H9 (cell line): ENCODE measurements at places on chromosomes 2 and 18.

DNA sequence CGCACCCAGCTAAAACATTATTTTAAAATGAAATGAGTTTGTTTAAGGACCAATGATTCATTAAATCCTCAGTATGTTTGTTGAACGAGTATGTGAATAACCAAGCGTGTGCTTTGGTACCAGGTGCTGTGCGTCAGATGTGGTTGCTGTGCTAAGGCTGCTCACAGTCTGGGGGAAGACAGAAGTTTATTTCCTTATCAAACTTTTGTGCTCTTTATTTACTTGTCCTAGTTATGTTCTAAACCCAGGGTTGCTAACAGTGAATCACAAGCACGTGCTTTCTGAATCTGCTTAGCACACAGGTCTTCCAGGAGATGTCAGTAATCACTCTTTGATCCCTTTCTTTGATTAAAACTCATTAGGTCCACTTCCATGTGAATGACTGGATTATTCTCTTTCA is 37.0 kb downstream of the RAPGEF4 start:
- no peak overlapping the region for H3K4me3 ChIP-seq
- H3K36me3 ChIP-seq: no peaks in the 10 kb centered on the region
- H3K4me1 ChIP-seq: no peaks in the 10 kb centered on the region
- H3K27ac ChIP-seq: no peak overlapping the region
- no peak for DNase-seq

GRCh38 chr2:162118166-162119031 is 33.6 kb downstream of the GCG start:
- H3K4me1 ChIP-seq: peaks cover 3% of the 10 kb centered on the region; the same call in 1 of the 2 replicates
- H3K27me3 ChIP-seq: no peaks in the 10 kb centered on the region
- DNase-seq: no peak
- no peak overlapping the region for H3K27ac ChIP-seq
- no peak overlapping the region for H3K4me3 ChIP-seq

GRCh38 chr2:68251187-68251854 is 1.0 kb downstream of the PPP3R1 start:
- peak; percentile 70 for DNase-seq
- H3K36me3 ChIP-seq: peaks cover 5% of the 10 kb centered on the region; the same call in 1 of the 2 replicates
- no peaks in the 10 kb centered on the region for H3K27me3 ChIP-seq
- H3K4me3 ChIP-seq: peak overlapping the region; percentile 97
- peaks cover 5% of the 10 kb centered on the region; the same call in 1 of the 2 replicates for H3K4me1 ChIP-seq

DNA sequence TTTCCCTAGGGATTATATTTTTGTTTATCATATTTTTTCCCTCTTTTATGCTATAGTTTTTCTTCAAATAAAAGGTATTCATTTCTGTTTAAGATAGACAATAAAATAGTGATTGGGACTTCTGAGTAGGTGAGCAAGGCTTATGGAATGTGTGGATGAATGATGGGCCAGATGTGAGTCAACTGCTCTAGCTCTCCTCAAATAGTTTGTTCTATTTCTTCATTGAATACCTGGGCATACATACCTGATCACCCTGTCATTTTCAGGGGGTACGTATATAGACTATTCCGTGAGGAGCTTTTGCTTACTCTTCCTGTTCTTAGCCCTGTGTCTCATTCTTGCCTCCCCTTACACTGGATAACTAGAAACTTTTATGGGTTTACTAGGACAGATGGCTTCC is 41.9 kb downstream of the BABAM2 start:
- H3K27me3 ChIP-seq: no peaks in the 10 kb centered on the region
- no peaks in the 10 kb centered on the region for H3K36me3 ChIP-seq
- H3K27ac ChIP-seq: no peak overlapping the region
- no peaks in the 10 kb centered on the region for H3K4me1 ChIP-seq
- no peak for DNase-seq

DNA sequence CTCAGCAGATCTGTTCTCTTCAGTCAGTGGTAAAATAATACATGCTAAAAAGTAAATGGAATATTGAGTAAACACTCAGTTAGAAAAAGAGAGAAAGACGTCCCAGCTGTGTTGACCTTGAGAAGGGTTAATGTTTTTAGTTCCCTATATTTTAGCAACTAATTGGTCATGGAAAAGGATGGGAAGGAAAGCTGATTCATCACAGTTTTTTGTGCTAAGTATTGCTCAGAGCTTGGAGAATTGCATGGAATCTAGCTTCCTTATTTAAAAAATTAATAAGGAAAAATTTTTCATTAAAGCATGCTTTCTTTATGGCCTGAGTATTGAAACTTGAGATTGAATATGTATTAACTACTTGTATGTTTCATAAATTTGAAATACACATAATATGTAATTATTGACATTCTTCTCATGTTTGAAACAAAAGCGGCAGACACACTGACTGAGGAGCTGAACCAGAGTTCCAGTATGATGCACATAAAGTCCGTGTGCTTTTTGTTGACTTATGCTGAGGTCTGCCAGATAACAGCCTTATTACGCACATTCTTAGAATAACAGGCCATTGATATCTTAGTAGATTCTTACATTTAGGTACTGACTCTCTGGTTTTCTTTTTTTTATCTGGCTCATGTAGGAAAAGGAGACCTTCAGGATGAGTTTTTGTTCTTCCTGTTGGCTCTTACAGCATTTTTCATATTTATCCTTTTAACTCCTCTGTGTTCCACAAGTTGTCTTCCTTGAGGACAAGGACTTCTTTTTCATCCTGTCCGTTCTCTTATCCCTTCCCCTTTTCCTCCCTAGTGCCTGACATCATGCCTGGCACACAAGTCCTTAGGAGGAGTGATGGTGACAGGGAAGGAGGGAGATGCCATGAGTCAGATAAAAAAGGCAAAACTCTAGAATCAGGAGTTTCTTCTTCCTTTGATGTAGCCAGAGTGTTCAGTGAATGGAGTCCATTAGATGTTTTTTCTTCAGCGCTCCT is 194.1 kb downstream of the PTPRM start:
- no peaks in the 10 kb centered on the region for H3K4me1 ChIP-seq
- no peak overlapping the region for H3K27ac ChIP-seq
- no peak overlapping the region for H3K4me3 ChIP-seq
- DNase-seq: no peak

DNA sequence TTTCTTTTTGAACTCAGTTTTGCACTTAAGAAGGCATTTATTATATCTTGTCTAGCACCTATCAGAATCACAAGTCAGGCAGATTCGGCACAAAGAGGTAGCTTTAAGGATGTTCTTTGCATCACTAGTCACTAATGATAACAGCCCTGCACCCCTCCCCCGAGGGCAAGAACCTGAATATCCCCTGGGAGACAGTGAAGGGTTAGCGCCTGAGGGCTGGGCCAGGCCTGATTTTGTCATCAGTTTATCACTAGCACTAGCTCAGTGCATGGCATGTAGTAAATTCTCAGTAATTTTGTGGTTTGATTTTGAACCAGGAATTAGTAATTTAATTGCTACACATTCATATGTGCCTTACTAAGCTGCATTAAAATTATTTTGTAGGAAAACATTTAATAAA is 23.9 kb upstream of the HS6ST1 start:
- H3K36me3 ChIP-seq: peaks cover 8% of the 10 kb centered on the region
- H3K4me3 ChIP-seq: no peak overlapping the region
- no peak for DNase-seq
- no peak overlapping the region for H3K27ac ChIP-seq

DNA sequence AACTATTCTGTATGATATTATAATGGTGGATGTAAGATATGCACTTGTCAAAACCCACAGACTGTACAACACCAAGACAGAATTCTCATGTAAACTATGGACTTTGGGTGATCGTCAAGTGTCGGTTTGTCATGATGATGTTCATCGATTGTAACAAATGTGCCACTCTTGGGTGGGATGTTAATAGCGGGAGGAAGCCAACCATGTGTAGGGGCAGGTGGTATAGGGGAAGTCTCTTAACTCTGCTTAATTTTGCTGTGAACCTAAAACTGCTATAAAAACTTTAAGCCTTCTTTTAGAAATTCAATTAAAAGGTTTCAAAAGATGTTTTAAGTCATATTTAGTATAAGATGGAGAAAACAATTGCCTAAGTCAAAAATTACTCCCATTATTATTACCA is 139.0 kb downstream of the ANKRD44 start:
- H3K4me3 ChIP-seq: no peak overlapping the region
- no peak for DNase-seq
- H3K27ac ChIP-seq: no peak overlapping the region
- H3K36me3 ChIP-seq: no peaks in the 10 kb centered on the region
- H3K27me3 ChIP-seq: no peaks in the 10 kb centered on the region
- no peaks in the 10 kb centered on the region for H3K4me1 ChIP-seq

DNA sequence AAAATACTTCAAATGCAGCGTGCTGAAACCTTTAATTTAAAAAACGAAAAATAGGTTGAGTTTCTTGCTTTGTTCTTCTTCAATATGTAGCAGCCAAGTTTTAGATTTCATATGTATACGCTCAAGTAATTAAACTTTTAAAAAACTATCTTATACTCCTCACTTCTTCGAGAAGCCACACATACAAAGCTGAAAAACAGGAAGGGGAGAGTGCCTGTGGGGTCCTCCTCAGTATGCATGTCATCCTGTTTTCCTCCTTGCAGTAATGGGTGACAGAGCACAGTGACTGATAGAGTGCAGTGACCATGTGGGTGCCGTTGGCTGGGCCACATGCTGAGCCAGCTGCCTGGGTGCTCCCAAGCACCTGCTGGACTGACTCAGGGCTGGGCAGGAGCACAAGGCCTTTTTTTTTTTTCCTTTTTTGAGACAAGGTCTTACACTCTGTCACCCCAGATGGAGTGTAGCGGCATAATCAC is 33.3 kb downstream of the UXS1 start:
- no peak overlapping the region for H3K4me3 ChIP-seq
- no peak overlapping the region for H3K27ac ChIP-seq
- H3K36me3 ChIP-seq: peaks cover 48% of the 10 kb centered on the region
- peaks cover 6% of the 10 kb centered on the region; the same call in 1 of the 2 replicates for H3K4me1 ChIP-seq
- no peaks in the 10 kb centered on the region for H3K27me3 ChIP-seq
- no peak for DNase-seq

DNA sequence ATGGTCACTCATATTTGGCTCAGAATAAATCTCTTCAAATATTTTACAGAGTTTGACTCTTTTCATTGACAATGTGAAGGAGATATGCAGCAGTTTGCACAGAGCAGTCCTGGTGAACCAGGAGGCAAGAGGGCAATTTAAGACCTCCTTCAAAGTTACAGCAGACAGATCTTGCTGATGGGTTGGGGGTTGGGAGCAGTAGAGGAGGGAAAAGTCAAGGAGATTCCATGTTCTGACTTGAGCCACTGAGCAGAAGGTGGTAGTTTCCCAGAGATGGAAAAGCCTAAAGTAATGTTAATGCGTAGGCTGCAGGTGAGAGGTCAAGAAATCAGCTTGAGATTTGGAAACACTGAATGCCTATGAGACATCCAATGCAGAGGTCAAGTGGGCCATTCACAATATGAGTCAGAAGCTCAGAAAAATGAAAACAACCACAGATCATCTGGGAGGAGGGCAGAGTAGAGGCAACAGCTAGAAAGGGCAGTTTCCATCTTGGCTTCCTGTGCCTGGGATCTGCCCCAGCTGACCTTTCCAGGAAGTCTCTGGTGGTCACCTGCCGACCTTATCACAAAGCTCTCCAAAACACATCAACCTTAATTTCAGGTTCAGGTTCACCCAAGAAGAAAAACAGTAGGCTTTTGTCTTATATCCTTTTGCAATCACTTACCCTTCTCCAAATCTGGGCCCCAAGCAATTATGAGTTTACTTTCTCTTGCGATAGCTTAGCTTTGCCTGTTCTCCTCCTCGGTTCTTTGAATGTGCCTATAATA is 197.5 kb upstream of the ARL4C start:
- H3K27me3 ChIP-seq: no peaks in the 10 kb centered on the region
- no peak overlapping the region for H3K4me3 ChIP-seq
- H3K27ac ChIP-seq: no peak overlapping the region

DNA sequence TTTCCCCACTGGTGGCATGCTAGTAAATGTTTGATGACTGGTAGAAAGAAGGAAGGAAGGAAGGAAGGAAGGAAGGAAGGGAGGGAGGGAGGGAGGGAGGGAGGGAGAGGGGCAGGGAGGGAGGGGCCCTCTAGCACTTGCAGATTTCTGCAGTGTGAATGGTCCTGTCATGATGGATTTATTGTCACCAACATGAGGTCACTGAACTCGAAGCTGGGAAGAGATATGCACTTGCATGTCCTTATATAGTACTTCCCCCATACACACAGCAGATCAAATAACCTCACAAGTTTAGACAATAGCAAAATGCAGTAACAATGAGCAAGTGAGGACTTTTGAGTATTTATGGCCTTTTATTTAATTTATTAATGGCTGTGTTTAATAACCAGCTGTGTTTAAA is 44.5 kb upstream of the CXCR4 start:
- no peaks in the 10 kb centered on the region for H3K27me3 ChIP-seq
- H3K4me1 ChIP-seq: no peaks in the 10 kb centered on the region; the same call in 1 of the 2 replicates
- H3K4me3 ChIP-seq: no peak overlapping the region
- no peak overlapping the region for H3K27ac ChIP-seq

DNA sequence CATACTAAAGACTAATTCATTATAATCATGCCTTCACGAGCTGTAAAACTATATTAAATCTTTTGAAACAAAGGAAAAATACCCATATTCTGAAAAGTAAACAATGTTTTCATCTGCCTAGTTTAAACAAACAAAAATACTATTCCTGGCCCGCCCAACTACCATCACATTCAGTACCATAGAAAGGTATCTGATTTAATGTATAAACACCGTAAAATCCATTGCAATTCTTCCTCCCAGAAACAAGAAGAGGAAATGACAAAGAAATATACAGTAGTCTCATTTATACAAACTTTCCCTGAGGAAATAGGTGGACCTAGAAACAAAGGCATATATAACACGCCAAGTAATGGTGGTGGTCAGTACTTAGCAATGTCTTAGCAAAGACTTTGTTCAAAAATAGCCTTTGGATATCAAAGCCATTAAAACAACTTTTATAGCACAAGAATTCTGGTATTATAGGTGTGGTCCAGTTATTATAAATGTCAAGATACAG is 71.2 kb downstream of the COBLL1 start:
- no peaks in the 10 kb centered on the region for H3K36me3 ChIP-seq
- H3K4me3 ChIP-seq: no peak overlapping the region
- H3K27ac ChIP-seq: no peak overlapping the region
- H3K27me3 ChIP-seq: no peaks in the 10 kb centered on the region
- no peaks in the 10 kb centered on the region for H3K4me1 ChIP-seq
- DNase-seq: no peak

DNA sequence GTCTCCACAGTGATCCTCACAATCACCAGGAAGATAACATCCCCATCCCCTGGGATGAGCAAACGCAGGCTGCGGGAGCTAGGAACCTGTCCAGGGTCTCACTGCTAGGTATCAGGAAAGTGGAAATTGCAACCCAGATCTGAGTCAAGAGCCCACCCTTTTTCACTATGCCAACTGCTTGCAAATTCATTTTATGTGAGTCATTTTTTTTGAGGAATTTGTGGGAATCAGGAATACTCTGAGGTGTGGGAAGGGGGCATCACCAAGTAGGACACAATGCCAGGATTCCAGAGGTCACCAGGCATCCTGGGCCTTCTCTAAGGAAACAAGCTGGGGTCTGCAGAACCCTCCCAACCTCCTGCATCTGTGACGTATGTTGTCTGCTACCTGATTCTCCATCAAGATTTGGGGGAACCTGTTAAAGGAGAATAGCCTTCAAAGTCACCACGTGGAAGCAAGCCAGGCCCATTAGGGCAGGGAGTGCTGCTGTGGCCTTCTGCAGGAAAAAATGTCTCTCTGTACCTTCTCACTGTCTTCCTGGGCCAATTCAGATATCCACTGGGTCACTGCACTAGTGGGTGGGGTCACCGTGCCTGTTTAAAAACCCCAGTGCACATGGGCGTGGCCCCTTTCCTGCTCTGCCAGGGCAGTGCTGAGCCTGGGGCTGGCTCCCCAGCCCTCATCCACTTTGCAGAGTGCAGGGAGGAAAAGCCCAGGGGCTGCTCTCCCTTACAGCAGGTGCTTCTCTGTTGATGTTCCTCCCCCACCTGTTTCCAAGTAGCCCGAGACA is 50.2 kb downstream of the MCFD2 start:
- H3K27ac ChIP-seq: no peak overlapping the region
- H3K27me3 ChIP-seq: no peaks in the 10 kb centered on the region
- no peaks in the 10 kb centered on the region for H3K4me1 ChIP-seq
- DNase-seq: no peak
- H3K36me3 ChIP-seq: no peaks in the 10 kb centered on the region
